ENCODE measurements at places on chromosomes 13 and 19.

- no peaks in the 10 kb centered on the region for H3K36me3 ChIP-seq
- no peak overlapping the region for H3K27ac ChIP-seq
- H3K4me3 ChIP-seq = no peak overlapping the region
- no peak for DNase-seq
- H3K27me3 ChIP-seq = peaks cover 4% of the 10 kb centered on the region
Observed at GRCh38 chr13:27296496-27296895, 25.9 kb downstream of the RASL11A start.

GRCh38 chr13:32229443-32229842 is 85.7 kb downstream of the ZAR1L start:
- H3K36me3 ChIP-seq = no peaks in the 10 kb centered on the region
- no peak for DNase-seq
- H3K27ac ChIP-seq = no peak overlapping the region
- H3K4me3 ChIP-seq = no peak overlapping the region
- H3K4me1 ChIP-seq = no peaks in the 10 kb centered on the region
- H3K27me3 ChIP-seq = no peaks in the 10 kb centered on the region

- H3K36me3 ChIP-seq = no peaks in the 10 kb centered on the region
- no peak overlapping the region for H3K27ac ChIP-seq
- no peaks in the 10 kb centered on the region for H3K4me1 ChIP-seq
- DNase-seq = no peak
Observed at GRCh38 chr13:66224663-66225062, 1005.5 kb downstream of the PCDH9 start.

DNA sequence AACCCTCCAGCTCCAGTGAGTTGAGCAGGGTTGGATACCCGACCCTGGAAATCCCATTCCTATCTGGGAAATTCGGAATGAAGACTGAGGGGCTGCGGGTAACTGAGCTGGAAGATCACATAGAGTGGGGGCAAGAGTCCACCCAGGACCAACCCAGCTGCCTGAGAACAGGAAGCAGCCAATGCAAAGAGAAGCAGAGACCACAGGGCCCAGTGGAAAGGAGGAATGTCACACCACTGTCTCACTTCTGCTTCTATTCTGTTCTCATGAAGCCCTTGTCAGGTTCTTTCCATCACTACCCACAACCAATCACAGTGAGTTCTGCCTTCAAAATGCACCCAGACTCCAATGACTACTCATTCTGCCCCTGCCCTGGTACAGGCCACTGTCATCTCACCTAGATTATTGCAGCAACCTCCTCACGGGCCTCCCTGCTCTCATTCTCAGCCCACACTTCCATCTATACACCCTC is 15.3 kb downstream of the DYRK1B start:
- peaks cover 2% of the 10 kb centered on the region for H3K4me1 ChIP-seq
- H3K36me3 ChIP-seq = no peaks in the 10 kb centered on the region
- no peak overlapping the region for H3K4me3 ChIP-seq
- DNase-seq = no peak
- H3K27me3 ChIP-seq = no peaks in the 10 kb centered on the region
- H3K27ac ChIP-seq = no peak overlapping the region

DNA sequence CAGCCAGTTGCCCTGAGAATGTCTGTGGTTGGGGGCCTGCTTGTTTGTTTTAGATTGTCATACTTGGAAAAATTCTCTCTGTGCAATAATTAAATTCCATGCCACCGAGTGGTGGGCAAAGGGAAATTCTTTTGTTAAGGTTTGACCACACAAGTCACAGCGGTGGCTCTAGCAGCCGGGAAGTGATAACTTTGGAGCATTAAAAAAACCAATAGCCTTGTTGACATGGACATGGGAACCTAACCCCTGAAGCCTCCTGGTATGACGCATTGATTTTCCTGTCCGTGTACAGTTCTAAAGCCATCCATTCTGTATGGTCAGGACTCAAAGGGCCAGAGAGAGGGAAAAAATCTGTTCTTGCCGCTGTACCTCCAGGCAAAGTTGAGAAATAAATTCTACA is 384.9 kb upstream of the ZNF507 start:
- no peaks in the 10 kb centered on the region for H3K27me3 ChIP-seq
- DNase-seq = no peak
- no peak overlapping the region for H3K27ac ChIP-seq
- no peaks in the 10 kb centered on the region for H3K36me3 ChIP-seq

- H3K4me3 ChIP-seq = no peak overlapping the region
- no peak for DNase-seq
- H3K36me3 ChIP-seq = peaks cover 17% of the 10 kb centered on the region
- peaks cover 31% of the 10 kb centered on the region for H3K4me1 ChIP-seq
- no peaks in the 10 kb centered on the region for H3K27me3 ChIP-seq
Observed at GRCh38 chr13:41609828-41610227, 152.5 kb downstream of the RGCC start.

DNA sequence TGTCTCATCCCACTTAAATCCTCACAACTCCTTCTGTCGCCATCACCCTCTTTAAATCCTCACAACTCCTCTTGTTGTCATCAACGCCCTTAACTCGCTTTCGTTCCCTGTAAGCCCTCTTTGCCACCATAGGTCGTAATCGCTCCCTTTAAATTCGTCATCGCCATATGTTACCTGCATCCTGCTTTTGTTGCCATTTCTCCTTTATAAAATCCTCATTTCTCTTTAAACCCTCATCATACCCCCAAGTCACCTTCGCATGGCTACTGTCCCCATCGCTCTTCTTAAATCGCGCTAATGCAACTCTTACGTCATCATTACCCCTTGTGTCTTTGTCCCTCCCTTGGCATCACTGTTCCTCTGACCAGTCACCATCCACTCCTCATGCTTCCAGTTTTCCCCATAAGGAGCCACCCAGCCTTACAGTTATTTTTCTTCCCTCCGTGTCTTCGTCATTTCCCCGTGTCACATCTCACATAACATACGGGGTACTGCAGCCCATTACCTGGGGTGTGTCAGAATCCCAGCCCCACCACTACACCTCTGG is 539 bp downstream of the PLD3 start:
- H3K4me1 ChIP-seq = peaks cover 9% of the 10 kb centered on the region
- H3K27me3 ChIP-seq = no peaks in the 10 kb centered on the region
- H3K27ac ChIP-seq = peak overlapping the region; percentile 82
- H3K36me3 ChIP-seq = peaks cover 4% of the 10 kb centered on the region
- peak overlapping the region; percentile 78 for H3K4me3 ChIP-seq
- no peak for DNase-seq

DNA sequence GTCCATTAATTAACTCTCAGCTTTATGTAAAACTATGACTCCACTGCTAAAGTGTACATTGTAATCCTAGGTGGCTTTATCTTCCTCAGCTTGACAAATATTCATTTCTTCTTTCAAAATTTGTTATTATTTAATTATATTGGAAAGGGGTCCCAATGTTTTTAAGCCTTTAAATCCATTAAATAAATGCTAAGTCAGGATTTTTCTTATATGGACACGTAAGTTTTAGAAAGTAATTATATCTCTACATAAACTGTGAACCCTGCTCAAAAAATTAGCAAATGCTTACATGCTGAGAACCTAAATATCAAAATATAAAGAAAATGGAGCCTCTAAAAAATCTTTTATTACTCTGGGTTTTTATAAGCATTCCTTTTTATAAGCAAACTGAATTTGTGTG is 78.2 kb upstream of the MIR17HG start:
- H3K4me3 ChIP-seq = no peak overlapping the region
- DNase-seq = no peak
- H3K4me1 ChIP-seq = no peaks in the 10 kb centered on the region

GRCh38 chr13:44155422-44156293 is 218.0 kb upstream of the SERP2 start:
- H3K4me1 ChIP-seq = peaks cover 33% of the 10 kb centered on the region
- DNase-seq = no peak
- H3K4me3 ChIP-seq = no peak overlapping the region
- H3K27me3 ChIP-seq = no peaks in the 10 kb centered on the region

DNA sequence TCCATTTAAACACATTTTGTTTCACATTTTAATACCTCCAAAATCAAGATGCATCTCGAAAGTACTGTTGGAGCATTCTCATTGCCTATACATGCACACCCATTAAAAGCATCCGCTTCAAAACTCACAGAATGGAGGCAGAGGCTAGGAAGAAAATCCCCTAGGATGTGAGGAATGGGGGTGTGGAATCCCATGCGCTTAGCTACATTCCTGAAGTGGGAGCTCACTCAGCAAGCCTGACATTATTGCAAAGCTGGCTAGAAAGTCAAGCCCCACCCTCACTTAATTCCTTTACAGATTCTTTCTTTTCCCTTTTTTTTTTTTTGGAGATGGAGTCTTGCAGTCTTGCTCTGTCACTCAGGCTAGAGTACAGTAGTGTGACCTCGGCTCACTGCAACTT is 4.6 kb upstream of the FAM32A start:
- H3K27me3 ChIP-seq = no peaks in the 10 kb centered on the region
- peaks cover 12% of the 10 kb centered on the region for H3K4me1 ChIP-seq
- no peaks in the 10 kb centered on the region for H3K36me3 ChIP-seq

DNA sequence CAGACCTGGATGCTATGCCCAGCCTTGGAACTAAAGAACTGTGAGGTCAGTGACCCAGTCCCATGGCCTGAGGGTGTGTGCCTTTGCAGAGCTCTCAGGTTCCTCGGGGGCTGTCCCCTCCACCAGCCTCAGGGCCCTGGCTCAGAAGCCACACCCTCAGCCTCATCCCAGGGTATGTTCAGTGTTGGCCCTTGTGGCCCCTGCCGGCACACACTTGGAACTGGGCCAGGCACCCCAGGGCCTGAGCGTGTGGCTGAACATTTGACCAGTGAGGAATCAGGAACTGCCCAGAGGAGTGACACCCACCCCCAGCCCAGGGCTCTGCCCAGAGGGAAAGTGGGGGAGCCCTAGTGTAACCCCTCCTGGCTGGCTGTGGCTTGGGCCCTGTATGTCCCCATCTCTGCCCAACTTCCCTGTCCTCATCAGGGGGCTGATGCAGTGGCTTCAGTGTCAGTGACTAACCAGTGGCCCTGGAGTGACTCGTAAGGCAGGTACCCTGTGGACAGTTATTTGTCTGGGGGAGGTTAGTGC is 10.0 kb downstream of the NKPD1 start:
- H3K27me3 ChIP-seq = peaks cover 24% of the 10 kb centered on the region
- no peak for DNase-seq
- no peaks in the 10 kb centered on the region for H3K36me3 ChIP-seq
- no peak overlapping the region for H3K27ac ChIP-seq
- no peak overlapping the region for H3K4me3 ChIP-seq

- DNase-seq = no peak
- H3K4me1 ChIP-seq = peaks cover 36% of the 10 kb centered on the region
- H3K27ac ChIP-seq = no peak overlapping the region
- no peaks in the 10 kb centered on the region for H3K36me3 ChIP-seq
Observed at GRCh38 chr13:30339738-30340330, 32.5 kb upstream of the KATNAL1 start.

- no peak for DNase-seq
- no peak overlapping the region for H3K27ac ChIP-seq
- no peaks in the 10 kb centered on the region for H3K27me3 ChIP-seq
Observed at GRCh38 chr19:57515255-57515654, 11.9 kb upstream of the ZNF549 start.

DNA sequence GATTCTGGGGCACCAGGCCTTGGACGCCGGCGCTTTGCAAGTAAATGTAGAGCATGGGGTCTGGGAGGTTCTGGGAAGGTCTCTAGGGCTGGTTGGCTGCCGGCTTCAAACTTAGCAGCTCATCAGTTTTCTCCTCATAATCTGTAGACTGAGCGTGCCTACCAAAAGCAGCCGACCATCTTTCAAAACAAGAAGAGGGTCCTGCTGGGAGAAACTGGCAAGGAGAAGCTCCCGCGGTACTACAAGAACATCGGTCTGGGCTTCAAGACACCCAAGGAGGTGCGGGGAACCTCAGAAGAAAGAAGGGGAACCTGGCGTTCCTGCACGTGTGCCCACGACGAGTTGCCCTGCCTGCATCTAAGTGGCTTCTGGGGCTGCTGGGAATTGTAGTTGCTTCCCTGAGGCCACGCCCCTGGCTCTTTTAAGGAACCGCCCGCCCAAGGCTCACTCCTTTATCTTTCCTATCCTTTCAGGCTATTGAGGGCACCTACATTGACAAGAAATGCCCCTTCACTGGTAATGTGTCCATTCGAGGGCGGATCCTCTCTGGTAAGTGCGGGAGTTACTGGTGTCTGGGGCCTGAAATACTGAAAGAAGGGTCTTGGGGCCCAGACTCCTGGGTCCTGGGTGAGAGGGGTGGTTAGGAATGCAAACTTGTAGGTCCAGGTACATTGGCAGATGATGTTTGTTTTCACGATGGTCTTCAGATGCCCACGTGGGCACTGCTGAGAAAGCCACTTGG is 984 bp downstream of the RPS11 start:
- peak overlapping the region; percentile 95 for H3K27ac ChIP-seq
- no peaks in the 10 kb centered on the region for H3K27me3 ChIP-seq
- no peak for DNase-seq
- peaks cover 21% of the 10 kb centered on the region for H3K4me1 ChIP-seq

DNA sequence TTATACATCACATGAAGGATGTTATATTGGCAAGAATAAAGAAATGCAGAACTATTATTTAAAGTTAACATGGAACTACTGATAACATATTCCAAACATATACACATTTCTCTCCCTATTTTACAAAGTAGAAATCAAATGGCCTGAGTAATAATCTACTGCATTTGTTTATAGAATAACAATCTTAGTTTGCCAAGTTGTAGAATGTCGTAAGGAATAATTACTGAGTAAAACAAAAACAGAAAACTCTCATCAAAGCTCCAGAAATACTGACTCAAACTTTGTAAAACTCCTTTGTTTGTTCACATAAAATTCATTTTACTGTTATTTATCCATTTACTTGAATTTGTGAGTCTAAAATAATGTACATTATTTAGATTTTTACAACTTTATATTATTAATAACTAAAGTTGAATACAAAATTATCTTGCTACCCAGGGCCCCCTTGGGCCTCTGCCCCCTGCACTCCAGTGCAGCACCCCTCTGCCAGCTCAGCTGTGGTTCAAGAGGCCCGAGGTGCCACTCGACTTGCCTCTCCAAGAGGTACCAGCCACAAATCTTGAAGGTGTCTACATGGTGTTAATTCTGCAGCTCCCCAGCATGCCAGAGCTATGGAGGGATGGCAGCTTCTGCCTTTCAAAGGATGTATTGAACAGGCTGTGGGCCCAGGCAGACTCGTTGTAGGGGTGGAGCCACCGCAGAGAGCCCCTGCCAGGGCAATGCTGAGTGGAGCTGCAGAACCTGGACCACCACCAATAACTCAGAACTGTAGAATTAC is 2819.7 kb downstream of the PCDH9 start:
- H3K27me3 ChIP-seq = no peaks in the 10 kb centered on the region
- no peaks in the 10 kb centered on the region for H3K4me1 ChIP-seq
- H3K27ac ChIP-seq = no peak overlapping the region
- DNase-seq = no peak
- H3K36me3 ChIP-seq = no peaks in the 10 kb centered on the region

DNA sequence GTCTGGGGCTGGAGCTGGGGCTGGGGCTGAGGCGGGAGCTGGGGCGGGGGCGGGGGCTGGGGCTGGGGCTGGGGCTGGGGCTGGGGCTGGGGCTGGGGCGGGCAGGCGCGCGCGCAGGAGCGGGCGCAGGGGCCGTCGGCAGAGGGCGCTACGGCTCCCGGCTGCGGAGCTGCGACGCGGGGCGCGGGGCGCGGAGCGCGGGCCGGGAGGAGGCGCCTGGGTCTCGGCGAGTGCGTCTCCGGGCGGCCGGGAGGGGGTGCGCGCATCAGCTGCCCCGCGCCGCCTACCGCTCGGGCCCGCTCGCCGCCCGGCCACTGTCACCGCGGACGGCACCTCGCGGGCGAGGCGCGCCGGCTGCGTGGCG is 422 bp upstream of the MTUS2 start:
- no peak overlapping the region for H3K27ac ChIP-seq
- H3K27me3 ChIP-seq = peaks cover 40% of the 10 kb centered on the region
